CD8-positive, alpha-beta memory T cell (primary cell): ENCODE measurements at places on chromosomes 7 and 10. TPM values are rescaled to one million over a fixed set of nuclear protein-coding genes. Genes with fewer than 3 reads are reported as not detected.

Gene EN2
- total RNA-seq = not detected

DNA sequence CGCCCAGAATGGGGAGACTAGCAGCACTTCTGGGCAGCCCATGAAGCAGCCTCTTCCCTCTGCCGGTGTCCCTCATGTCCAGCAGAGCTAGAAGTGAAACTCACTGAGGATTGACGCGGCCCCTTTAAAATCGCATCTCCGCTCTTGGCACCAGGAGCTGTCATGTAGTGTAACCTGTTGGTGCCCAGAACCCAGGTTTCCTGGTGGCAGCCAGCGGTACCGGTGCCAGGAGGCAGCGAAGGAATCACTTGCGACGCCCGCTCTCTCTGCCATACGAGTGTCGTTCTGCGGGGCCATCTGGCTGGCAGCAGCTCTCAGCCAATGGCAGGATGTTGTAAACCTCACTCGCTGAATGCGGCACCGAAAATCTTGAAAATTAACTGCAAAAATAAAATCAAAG lies 82.7 kb downstream of the CUX1 start:
- no peak for DNase-seq

Gene SORBS1
- total RNA-seq = 0.92 TPM

DNA sequence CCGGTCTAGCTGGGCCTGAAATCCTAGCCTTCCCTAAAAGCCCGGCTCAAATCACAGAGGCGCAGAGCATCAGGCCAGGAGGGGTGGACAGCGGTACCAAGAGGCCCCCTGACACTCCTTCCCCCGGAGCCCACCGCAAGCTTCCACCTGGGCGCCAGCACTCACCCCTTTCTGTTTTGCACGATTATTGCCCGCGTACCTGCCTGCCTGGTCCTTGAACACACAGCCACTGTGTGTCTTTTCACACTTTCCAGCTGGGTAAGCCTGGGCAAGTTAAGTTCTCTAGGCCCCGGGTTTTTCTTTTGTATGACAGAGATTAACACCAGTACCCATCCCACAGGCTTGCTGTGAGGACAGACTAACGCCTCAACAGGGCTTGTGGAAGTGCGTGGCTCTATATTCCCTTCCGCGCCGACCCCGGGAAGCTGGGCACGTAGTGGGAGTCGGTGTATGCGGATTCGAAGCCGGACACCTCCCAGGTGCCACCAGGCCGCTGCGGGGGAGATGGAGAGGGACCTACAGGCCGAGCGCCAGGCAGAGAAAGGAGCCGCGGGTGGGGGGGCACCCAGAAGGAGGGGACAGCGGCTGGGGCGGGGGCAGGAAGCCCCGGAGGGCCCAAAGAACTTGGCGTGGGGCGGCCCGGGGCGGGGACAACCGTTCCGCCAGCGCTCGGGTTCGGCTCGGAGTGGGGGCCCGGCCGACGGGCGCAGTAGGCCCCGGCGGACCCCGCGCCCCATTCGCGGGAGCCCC lies 792 bp downstream of the ZNF746 start:
- DNase-seq = peak; percentile 53
